ENCODE measurements at places on chromosomes 16 and 17.
A peak's percentile ranks its signal among the peaks of the same experiment; 100 is the strongest.

DNA sequence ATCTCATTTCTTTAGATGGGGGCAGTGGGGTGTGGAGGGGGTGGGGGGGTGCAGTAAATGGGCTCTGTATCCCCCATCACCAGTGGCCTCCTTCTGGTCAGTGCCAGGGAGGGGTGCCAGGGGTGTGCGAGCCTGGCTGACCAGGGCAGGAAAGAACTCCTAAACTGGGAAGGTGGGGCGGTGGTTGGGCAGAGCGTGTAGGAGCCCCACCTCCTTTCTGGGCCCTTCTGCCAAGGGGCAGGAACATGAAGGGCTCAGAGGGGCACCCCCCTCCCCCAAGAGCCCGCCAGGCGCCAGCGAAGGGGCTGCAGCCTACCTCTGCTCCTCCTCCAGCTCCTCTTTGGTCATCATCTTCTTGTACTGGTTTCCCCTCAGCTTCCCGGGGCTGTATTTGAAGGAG is 26.0 kb downstream of the MXRA7 start:
- DNase-seq = no peak

- peak; percentile 98 for DNase-seq
Measured at GRCh38 chr16:67521095-67521804, 7.4 kb upstream of the RIPOR1 start.

DNA sequence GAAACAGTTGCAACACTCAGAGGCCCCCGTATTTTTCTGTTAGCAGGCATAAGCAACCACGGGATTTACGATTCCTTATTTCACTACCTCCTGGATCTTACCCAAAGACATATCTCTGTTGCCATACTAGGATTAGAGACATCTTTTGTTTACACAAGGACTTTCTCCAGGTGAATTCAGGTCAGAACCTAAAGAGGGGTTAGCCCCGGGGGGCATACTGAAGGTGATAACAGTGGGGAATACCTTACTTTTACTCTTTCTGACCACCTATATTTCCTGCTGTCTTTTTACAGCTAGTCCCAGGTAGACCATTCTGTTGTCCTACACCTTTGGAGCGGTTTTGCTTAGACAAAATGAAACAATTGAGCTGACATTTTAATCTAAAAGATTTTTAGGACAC is 27.9 kb upstream of the CDH8 start:
- DNase-seq = no peak

GRCh38 chr17:34730816-34731215 is 151.4 kb downstream of the TMEM132E start:
- DNase-seq = no peak

- DNase-seq = no peak
Measured at GRCh38 chr17:48871551-48872351, 20.8 kb upstream of the ATP5MC1 start.

DNA sequence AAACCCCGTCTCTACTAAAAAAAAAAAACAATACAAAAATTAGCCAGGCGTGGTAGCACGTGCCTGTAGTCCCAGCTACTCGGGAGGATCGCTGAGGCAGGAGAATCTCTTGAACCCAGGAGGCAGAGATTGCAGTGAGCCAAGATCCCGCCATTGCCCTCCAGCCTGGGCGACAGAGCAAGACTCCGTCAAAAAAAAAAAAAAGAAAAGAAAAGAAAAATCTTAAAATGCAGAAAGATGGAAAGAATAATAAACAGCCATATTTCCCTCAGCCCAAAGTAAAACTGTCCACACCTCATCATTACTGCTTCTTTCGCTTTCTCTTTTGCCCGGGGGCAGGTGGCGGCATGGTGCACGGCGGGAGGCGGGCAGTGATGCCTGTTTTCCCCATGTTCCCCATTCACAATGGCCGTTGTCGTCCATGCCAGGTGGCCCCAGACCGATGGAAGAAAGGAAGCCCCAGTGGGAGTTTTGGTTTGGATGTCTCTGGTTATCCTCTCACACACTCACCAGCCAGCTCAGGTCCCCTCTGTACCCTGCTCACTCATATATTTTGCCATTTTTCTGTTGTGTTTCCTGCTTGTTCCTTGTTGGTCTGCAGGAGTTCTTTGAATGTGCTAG is 37.0 kb upstream of the PEMT start:
- DNase-seq = no peak

Data from suppressor macrophage (primary cell).